ENCODE measurements at places on chromosomes 1 and 21.

DNA sequence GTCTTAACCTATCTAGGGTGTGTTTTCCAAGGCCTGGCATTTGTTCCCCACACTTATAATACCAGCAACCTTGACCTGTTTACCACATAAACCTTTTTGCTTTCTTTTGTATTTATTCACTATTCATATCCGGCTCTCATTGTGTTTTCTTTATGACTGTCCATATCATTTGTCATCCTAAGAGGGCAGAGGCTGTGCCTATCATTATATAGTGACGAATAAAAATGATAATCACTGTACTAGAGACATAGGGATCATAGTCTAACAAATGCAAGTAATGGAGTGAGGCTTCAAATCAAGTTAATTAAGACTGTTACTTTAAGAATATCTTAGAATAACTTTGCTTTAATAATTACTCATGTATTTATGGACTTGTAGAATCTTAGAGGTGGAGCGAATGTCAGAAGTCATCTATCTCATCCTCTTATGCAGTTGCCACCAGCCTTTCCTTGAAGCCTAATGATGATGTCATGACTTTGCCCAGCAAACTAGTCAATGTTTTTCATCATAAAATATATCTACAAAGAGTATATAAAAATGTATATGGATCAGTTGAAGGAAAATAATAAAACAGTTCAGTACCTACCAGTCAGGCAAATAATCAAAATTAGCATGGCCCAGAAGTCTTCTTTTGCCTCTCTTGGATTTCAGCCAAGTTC is 4.7 kb upstream of the ETV3 start:
- no peak for DNase-seq

GRCh38 chr1:227899141-227899819 is 48.5 kb downstream of the WNT9A start:
- DNase-seq, result no peak

DNA sequence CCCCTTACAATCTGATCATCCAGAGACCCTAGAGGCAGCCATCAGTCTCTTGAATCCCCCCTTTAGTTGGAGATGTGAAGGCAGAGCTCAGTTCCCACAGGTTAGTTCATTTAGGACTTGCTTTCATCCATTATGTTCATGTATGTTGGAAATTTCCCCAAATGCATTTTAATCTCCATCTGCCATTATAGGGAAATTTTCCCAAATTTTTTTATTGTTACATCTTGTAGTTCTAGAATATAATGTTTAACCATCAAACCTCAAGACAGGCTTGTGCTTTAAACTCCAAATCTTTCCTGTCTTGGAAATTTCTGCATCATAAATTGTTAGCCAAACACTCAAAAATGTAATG is 68.4 kb downstream of the RRAGC start:
- DNase-seq, result no peak

DNA sequence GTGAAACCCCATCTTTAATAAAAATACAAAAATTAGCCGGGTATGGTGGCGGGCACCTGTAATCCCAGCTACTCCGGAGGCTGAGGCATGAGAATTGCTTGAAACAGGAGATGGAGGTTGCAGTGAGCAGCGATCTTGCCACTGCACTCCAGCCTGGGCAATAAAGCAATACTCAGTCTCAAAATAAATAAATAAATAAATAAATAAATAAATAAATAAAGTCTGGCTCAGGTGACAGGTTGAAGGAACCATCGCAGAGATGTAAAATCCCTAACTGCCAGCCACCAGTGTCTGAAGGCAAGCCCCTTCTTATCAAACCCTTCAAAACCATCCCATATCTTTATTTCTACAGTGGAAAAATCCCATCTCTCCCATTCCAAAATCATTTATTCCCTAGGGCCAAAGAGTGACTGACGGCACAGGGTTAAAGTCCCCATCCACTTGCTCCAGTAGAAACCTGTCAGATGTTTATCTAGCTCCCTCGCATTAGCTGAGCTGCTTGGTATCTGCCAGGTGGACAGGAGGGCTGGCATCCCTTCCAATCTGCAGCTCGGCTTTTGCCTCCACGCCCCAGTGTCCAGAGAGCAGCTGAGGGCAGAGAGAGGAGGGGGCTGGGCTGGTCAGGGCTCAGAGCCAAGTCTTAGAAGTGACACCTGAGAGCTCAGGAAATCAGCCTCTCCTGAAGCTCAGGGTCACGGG is 5.0 kb downstream of the CSRP1 start:
- DNase-seq, result no peak

DNA sequence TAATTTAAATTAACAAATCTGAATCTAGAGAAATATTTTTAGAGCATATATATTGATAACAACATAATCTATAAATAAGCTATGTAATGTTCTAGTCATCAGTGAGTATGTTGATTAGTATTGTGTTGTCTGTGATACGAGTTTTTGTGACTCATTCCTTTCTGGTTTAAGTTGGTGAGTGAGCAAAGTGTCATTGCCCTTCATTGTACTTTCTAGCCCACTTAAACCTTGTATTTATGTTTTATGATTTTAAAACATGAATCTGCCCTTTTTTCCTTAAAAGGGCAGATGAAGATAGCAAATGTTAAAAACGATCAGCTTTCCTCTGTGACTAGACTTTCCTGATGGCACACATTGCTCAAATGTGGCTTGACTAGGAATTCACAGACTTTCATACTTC is 38.5 kb downstream of the MACO1 start:
- no peak for DNase-seq

- no peak for DNase-seq
Observed at GRCh38 chr1:228314315-228314657, 92.3 kb downstream of the TRIM11 start.

- no peak for DNase-seq
Observed at GRCh38 chr1:226894826-226895225, 24.4 kb downstream of the PSEN2 start.

GRCh38 chr1:200176181-200176580 is 148.7 kb downstream of the NR5A2 start:
- no peak for DNase-seq

- no peak for DNase-seq
Observed at GRCh38 chr21:28437061-28437460, 555.6 kb downstream of the LTN1 start.

DNA sequence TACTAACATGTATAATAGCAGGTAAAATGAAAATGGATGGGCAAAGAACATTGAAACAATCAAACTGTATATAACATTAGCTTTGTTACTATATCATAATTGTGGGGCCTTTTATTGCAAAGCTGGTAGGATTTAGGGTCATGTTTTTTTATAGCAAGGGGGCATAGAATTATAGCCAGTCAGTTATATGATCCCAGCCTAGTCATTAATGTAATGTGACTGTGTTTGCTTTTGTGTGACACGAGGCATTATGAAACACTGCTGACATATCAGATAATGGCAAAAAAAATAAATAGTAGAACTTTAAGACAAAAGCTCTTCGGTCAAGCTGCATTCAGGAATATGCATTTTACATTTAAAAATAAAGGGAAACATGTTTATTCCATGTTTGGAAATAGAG is 81.3 kb upstream of the ZNF281 start:
- DNase-seq, result no peak

- DNase-seq, result no peak
Observed at GRCh38 chr1:227917081-227917950, 30.4 kb downstream of the WNT9A start.

GRCh38 chr21:43338951-43339350 is 88.0 kb downstream of the SIK1 start:
- DNase-seq, result no peak

- DNase-seq, result no peak
Observed at GRCh38 chr1:77706321-77706720, 23.9 kb upstream of the ZZZ3 start.

GRCh38 chr1:218494449-218494852 is 149.3 kb downstream of the TGFB2 start:
- DNase-seq, result no peak

DNA sequence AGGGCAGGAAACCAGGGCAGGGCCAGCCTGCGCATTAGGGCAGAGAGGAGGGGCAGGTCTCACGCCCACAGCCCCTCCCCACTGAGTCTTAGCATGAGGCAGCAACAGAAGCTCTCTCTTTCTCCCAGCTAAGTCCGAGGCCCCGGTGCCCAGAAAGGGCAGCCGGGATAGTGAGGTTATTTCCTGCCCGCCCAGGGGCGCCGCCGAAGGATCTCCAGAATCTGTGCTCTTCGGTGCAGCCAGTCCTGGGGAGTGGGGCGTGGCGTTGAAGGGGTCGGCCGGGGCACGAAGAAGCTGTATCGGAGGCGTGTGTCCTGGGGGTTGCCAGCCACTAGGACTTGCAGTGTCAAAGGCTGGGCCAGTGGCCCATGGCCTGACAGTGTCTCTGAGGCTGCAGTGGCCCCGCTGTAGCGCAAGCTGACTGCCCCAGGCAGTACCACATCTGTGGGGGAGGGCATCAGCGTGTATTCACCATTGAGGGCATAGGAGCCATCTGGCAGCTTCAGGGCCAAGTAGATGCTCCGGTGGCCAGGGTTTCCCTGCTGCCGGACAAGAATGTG is 7.8 kb downstream of the ADAMTS4 start:
- no peak for DNase-seq

- DNase-seq, result no peak
Observed at GRCh38 chr1:116721039-116721405, 33.2 kb upstream of the CD2 start.

- DNase-seq, result no peak
Observed at GRCh38 chr1:70083519-70083918, 121.9 kb downstream of the LRRC40 start.

All from activated gamma-delta T cell (primary cell).